ENCODE measurements at places on chromosomes 13 and 19. TPM values are rescaled to one million over a fixed set of nuclear protein-coding genes. Genes with fewer than 3 reads are reported as not detected.
A peak's percentile ranks its signal among the peaks of the same experiment; 100 is the strongest.

ZNF823 gene
- total RNA-seq, result 12.5 TPM

ZNF418 gene
- total RNA-seq, result 17.6 TPM

B3GNT8 gene
- total RNA-seq, result 4.4 TPM

GSX1 gene
- total RNA-seq, result not detected

ANKRD24 gene
- 0.72 TPM for total RNA-seq

SPPL2B gene
- 94.1 TPM for total RNA-seq

CD22 gene
- total RNA-seq, result 15.4 TPM

MED16 gene
- total RNA-seq, result 56.5 TPM

GPI gene
- total RNA-seq, result 257 TPM

CYP2A6 gene
- not detected for total RNA-seq

DNA sequence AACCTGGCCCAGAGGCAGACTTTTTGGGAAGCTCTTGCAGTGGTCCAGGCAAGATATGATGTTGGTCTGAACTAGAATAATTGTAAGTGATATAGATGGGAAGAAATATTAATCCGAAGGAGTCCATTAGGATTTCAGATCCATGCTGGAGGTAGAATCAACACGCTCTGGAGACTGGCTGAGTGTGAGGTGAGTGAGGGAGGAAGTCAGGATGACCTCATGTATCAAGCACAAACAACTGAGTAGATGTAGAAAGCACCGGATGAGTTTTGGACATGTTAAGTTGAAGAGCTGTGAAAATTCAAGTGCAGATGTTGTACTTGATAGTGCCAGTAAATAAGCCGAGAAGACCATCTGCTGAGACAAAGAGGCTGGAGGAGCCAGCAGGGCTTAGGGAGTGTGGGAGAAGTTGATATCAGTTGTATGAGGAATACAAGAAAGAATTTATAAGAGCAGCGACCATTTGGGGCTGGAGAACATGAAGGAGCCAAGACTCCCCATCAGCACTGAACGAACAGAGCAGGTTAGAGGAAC is 5.3 kb upstream of the CNMD start:
- H3K27ac ChIP-seq, result no peak overlapping the region
- H3K4me1 ChIP-seq, result no peaks in the 10 kb centered on the region
- H3K36me3 ChIP-seq, result no peaks in the 10 kb centered on the region
- peaks cover 4% of the 10 kb centered on the region for H3K27me3 ChIP-seq

DNA sequence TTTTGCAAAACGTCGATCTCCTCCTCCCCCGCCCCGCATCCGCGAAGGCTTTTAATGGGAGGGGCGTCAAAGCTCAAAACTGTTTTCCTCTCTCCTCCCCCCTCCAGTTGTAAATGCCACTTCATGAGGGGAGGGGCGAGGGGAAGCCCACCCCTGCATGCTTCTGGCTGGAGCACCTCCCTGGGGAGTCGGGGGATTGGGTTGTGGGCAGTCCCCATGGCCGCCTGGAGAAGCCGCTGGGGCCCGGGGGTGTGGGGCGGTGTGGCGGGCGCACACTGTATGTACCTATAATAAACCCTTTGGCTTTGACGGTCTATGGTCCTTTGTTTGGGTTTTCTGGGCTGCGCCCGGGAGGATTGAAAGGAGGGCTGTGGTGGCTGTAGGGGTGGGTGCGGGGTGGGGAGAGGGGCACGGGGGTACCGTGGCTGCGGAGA is 505 bp upstream of the SHKBP1 start:
- DNase-seq, result peak; percentile 13
- no peak overlapping the region for H3K27ac ChIP-seq
- H3K36me3 ChIP-seq, result no peaks in the 10 kb centered on the region
- H3K4me3 ChIP-seq, result peak overlapping the region; percentile 92

DNA sequence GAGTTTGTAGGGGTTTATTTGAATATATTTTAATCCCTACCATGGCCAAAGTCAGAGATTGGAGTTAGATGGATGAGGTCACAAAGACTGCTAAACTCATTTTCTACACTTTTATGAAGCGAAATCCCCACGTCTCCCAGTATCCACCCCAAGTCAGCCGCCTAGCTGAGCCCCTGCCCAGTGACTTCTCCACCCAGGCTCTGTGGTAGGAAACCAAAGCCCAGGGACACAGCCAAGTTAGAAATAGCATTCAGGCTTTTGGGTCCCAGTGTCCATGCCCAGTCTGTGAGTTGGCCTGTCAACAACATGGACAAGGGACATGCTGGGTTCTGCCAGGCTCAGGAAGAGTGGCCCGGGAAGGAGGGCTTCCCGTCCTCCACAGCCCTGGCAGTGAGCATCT is 474.0 kb downstream of the FOXO1 start:
- DNase-seq, result no peak
- no peak overlapping the region for H3K4me3 ChIP-seq
- H3K27ac ChIP-seq, result no peak overlapping the region
- H3K4me1 ChIP-seq, result no peaks in the 10 kb centered on the region
- no peaks in the 10 kb centered on the region for H3K27me3 ChIP-seq

DNA sequence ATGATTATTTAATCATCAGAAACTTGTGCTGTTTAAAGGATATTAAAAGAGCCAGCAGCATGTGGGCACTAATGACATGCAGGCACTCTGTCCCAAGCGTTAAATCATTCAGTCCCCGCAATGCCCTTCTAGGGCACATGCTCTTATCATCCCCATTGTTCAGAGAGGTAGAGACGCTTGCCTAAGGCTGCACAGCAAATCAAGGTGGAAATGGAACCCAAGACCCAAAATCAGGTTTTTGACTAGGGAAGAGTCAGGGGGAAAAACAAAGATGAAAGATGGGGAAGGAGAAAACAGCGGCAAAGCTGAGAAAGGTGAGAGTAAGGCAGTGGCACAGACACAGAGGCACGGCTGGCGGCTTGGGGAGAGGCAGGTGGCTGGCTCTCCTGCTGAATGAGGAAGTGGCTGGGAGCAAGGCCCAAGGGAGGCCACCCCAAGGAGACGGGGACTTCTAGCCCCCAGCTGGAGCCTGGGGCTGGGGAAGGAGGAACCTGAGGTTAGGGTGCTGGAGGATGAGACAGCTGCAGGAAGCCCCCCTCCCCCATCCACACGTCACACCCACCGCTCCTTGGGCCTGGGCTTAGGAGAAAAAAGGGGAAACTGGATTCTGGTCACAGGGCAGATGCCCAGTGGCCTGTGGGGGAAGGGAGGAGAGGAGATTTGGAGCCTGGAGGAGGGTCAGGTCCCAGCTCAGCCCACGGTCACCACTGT is 1.0 kb upstream of the TYROBP start:
- no peak for DNase-seq
- H3K27ac ChIP-seq, result peak overlapping the region; percentile 53
- H3K27me3 ChIP-seq, result no peaks in the 10 kb centered on the region
- no peak overlapping the region for H3K4me3 ChIP-seq

DNA sequence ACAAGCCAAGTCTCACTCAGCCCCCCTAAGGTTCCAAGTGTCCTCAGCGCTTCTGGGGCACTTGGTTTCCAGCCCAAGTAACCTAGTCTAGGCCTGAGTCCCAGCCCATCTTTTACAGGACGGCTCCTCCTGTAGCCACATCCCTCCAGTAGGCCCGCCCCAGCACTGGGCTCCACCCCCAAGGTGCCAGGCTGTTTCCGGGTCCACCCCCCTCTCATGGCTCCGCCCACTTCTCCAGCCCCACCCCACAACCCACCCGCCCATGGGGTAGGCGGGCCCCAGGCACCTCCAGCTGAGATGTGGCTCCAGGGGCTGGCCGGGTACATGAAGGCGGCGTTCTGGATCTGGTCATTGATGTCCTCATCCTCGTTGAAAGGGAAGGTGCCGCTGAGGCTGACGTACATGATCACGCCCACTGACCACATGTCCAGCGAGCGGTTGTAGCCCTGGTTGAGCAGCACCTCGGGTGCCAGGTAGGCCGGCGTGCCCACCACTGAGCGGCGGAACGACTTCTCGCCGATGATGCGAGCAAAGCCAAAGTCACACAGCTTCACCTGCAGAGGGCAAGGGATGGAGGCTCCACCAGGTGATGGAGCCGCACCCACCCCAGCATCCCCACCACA is 17.2 kb upstream of the DACT3 start:
- no peaks in the 10 kb centered on the region for H3K27me3 ChIP-seq
- no peak for DNase-seq
- no peak overlapping the region for H3K4me3 ChIP-seq
- H3K36me3 ChIP-seq, result no peaks in the 10 kb centered on the region

DNA sequence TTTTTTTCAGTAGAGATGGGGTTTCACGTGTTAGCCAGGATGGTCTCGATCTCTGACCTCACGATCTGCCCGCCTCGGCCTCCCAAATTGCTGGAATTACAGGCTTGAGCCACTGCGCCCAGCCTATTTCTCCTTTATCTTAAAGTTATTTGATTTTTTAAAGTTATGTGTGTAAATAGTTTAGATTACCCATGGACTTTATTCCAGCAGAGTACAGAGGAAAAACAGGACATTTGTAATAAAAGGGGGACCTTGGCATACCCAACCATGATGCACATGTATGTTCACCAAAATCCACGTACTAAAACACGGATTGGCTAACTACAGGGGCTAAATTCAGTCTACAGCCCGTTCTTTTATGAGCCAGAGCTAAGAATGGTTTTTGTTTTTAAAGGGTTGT is 13.7 kb upstream of the IZUMO2 start:
- DNase-seq, result no peak
- no peaks in the 10 kb centered on the region for H3K4me1 ChIP-seq
- no peak overlapping the region for H3K4me3 ChIP-seq
- H3K36me3 ChIP-seq, result no peaks in the 10 kb centered on the region
- H3K27ac ChIP-seq, result no peak overlapping the region
- no peaks in the 10 kb centered on the region for H3K27me3 ChIP-seq

GRCh38 chr19:5718037-5718578 is 1.8 kb downstream of the LONP1 start:
- H3K27me3 ChIP-seq, result no peaks in the 10 kb centered on the region
- no peak overlapping the region for H3K27ac ChIP-seq
- no peaks in the 10 kb centered on the region for H3K36me3 ChIP-seq
- H3K4me3 ChIP-seq, result no peak overlapping the region
- DNase-seq, result peak; percentile 43

- no peaks in the 10 kb centered on the region for H3K36me3 ChIP-seq
- no peak overlapping the region for H3K4me3 ChIP-seq
- no peaks in the 10 kb centered on the region for H3K27me3 ChIP-seq
- no peaks in the 10 kb centered on the region for H3K4me1 ChIP-seq
- no peak for DNase-seq
Observed at GRCh38 chr19:3697671-3698385, 2.4 kb downstream of the PIP5K1C start.

GRCh38 chr19:9877780-9878510 is 42.8 kb downstream of the PIN1 start:
- no peaks in the 10 kb centered on the region for H3K36me3 ChIP-seq
- H3K4me1 ChIP-seq, result no peaks in the 10 kb centered on the region
- H3K4me3 ChIP-seq, result no peak overlapping the region
- H3K27ac ChIP-seq, result no peak overlapping the region
- no peaks in the 10 kb centered on the region for H3K27me3 ChIP-seq
- DNase-seq, result no peak

DNA sequence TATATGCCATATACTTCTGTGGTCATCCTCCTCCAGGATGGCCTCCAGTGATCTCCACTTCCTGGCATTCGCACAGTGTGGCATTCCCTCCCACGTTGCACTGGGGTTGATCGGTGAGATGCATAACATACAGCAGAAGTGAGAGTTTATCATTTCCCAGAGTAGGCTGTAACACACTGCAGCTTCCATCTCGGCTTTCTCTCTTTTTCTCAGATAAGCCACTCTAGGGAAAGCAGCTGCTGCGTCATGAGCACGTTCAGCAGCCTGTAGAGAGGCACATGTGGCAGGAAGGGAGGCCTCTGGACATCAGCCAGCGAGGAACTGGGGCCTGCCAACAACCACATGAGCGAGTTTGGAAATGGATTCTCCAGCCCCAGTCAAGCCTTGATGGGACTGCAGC is 807.1 kb downstream of the DIAPH3 start:
- no peaks in the 10 kb centered on the region for H3K4me1 ChIP-seq
- peak overlapping the region; percentile 9 for H3K27ac ChIP-seq
- H3K36me3 ChIP-seq, result no peaks in the 10 kb centered on the region
- no peaks in the 10 kb centered on the region for H3K27me3 ChIP-seq
- H3K4me3 ChIP-seq, result no peak overlapping the region

- no peaks in the 10 kb centered on the region for H3K27me3 ChIP-seq
- H3K4me1 ChIP-seq, result peaks cover 3% of the 10 kb centered on the region
- DNase-seq, result peak; percentile 85
- peak within 1 kb of the TSS; percentile 36 for H3K4me3 ChIP-seq
Observed at GRCh38 chr19:2015608-2015950, at the start of gene BTBD2. TSS of gene BTBD2 (minus strand) at chr19:2015714. CDS start at chr19:2015703, 11 bp downstream.

DNA sequence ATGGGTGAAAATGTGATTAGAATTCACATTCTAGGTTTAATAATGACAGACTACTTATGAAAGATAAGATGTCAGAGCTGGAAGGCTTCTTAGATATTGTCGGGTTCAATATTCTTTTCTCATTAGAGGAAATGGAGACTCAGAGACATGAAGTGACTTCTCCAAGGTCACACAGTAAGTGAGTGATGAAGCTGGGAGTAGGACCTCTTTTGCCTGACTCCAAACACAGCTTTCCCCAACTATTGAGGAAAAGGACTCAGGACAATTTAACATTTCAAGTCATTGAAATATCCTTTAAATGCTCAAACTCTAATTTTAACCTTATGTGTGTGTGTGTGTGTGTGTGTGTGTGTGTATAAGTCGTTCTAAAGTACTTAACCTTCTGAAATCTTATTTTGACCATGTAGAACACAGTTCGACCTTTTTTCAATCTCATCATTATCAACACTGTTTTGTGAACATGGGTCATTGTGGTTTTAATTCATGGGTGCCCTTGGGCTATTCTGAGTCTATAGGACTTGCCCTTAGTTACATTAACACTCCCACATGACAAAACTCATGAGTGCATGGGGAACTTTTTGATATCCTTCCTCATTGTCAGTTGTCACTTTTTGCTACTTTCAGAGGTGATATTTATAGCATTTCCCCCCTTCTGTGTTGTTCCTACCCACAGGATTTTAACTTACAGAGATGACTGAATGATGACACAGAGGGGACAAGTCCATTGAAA is 53.0 kb downstream of the LRCH1 start:
- no peaks in the 10 kb centered on the region for H3K27me3 ChIP-seq
- H3K4me1 ChIP-seq, result peaks cover 65% of the 10 kb centered on the region
- H3K36me3 ChIP-seq, result no peaks in the 10 kb centered on the region
- H3K27ac ChIP-seq, result no peak overlapping the region
- DNase-seq, result no peak
- no peak overlapping the region for H3K4me3 ChIP-seq

- H3K27ac ChIP-seq, result no peak overlapping the region
- no peak overlapping the region for H3K4me3 ChIP-seq
- H3K4me1 ChIP-seq, result no peaks in the 10 kb centered on the region
- no peaks in the 10 kb centered on the region for H3K36me3 ChIP-seq
Observed at GRCh38 chr19:10214784-10215183, 16.3 kb downstream of the S1PR2 start.

Data from kidney (tissue), 22 donors.